ENCODE measurements at places on chromosomes 11 and 22. TPM values are rescaled to one million over a fixed set of nuclear protein-coding genes. Genes with fewer than 3 reads are reported as not detected.

The CELSR1 gene
- 2.4 TPM for polyA plus RNA-seq

DNA sequence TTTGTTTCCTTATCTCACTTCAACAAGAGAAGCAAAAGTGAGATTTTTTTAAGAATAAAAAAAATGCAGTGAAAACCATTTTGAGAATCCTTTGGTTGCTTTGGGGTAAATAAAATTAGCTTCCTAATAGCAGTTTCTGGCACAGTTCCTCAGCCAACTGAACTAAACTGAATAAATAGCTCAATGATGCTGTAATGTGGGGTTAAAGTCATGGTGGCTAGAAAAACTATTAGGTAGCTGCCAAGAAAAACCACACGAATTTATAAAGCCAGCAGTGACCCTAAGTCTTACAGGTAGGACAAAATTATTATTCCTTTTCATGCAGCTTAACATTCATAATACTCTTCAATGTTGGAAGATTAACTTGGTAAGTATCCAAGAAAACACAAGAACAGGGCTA lies 142.4 kb downstream of the APIP start:
- DNase-seq = no peak

DNA sequence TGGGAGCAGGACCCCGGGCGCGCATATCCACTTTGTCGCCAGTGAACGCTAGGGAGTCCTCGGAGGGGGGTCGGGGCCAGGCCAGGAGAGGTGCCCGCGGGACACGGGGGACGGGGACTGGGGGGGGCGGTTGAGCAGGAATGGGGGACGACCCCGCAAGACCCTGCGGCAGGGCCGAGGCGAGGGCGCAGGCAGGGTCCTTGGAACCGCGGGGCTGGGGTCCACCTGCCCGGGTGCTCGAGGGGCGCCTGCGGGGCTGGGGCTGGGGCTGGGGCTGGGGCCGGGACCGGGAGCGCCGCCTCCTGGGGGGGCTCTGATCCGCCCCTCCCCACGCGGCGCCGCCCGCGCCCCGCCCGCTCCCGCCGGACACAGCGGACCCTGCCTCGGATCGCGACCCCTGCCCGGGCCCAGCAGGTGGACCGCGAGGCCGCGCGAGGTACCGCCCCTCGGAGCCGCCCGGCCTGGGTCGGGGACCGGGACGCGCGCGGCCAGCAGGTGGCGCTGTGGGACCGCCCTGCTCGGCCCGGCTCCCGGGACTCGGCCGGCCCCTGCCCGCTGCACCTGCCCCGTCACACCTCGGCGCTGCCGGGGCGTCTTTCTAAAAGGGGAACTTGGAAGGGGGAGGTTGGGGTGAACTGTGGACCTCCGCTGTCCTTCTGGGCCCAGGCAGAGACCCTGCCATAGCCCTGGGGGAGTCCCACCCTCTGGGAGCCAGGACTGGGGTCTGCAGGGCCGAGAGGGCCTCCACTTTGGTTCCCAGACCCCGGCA lies 11.0 kb downstream of the CRELD2 start:
- DNase-seq = no peak

GRCh38 chr11:9089061-9089460 lies 2.3 kb downstream of the SCUBE2 start:
- no peak for DNase-seq

- no peak for DNase-seq
Measured at GRCh38 chr11:2103668-2104523, 35.3 kb downstream of the IGF2 start.

DNA sequence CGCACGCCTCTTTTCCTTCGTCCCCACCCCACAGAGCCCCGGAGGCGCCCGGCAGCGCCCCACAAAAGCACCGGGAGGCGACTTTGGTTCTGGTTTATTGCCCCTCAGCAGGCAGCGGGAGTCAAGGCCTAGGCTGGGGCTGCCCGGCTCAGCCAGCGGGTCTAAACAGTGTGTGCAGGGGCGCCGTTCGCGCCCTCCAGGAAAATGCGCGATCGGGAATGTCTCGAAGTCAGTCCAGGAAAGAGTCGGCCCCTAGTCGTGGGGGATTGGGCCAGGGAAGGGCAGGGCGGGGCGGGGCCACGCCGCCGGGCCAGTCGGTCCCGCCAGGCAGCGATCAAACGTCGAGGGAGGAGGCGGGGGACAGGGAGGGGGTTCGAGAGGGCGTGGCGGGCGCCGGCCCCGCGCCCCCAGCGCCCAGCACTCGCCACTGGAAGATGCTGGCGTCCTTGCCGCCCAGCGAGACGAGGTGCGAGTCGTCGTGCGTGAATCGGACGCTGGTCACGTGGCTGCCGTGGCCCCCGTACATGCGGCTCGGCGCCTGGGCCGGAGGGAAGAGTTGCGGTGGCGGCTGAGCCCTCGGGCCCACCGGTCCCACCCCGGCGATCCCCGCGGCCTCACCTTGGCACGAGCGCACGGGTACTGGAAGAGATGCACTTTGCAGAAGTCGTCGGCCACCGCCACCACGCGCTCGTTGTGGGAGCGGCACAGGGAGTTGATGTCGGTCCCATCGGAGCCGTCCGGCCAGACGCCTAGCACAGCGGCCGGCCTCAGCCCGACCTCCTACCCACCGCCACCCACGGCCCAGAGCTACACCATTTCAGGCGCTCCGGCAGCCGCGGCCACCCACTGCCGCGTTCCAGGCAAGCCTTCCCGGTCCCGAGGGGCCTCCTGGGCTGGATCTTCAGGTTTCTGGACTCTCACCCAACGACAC lies 741 bp upstream of the MTA2 start:
- no peak for DNase-seq

All from forelimb muscle (tissue), 1 donor.